Hematopoietic multipotent progenitor cell treated with erythropoietin and hydrocortisone succinate and interleukin-3 and kit ligand, for 17 days (in vitro differentiated cells): ENCODE measurements at places on chromosomes 16 and 17.

DNA sequence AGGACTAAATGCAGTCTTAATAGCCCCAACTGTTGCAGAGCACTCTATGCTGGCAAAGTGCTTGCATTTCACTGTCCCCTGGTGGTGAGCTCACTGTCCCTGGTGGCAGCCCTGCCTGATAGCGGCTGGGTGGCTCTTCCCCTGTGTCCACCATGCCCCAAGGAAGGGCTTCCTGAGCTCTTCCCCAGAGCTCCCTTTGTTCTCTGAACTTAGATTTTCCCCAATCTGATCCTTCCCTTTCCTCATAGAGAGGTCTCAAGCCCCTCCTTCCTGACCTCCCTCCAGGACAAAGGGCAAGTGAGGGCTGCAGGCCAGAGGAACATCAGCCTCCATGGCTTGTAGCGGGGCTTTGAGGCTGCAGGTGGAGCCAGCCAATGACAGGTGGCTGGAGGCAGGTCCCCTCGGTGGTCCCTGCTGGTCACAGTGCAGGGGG lies 17.0 kb downstream of the BEAN1 start:
- DNase-seq: no peak

DNA sequence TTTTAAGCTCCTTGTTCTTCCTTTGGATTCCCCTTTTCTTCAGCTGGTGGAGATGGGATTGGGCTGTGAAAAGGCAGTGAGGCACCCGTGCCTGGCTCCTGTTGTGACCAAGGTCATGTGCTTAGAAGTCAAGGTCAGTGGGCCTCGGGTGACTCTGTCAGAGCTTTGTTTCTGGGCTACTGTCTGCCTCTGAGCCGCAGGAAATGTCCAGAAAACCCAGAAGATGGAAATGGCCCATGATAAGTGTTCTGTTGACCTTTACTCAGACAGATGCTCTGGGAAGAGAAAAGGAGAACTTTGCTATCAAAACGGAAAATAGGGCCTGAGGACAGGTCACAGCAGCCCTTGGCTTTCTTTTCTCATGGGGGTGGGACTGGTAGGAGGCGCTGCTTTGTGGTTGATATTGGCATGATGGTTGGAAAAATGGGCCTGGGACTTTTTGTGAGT lies 2.9 kb downstream of the ABCC1 start:
- no peak for DNase-seq

DNA sequence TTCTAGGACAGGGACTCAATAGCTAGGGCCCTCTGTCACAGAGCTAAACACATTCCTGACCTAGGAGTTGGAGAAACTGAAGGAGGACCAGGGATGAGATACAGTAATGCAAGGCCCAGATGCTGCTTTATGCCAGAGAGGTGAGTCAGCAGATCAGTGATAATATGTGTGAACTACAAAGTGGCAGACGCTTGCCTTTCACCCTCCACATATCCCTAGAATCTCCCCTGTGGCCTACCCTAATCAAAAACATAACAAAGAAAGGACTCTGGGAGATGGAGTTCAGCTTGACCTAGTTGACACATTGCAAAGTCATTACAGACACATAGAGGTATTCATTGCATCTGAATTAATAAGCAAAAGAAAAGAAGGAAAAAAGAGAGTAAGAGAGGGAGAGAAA lies 417.6 kb upstream of the DYNLRB2 start:
- DNase-seq: no peak

DNA sequence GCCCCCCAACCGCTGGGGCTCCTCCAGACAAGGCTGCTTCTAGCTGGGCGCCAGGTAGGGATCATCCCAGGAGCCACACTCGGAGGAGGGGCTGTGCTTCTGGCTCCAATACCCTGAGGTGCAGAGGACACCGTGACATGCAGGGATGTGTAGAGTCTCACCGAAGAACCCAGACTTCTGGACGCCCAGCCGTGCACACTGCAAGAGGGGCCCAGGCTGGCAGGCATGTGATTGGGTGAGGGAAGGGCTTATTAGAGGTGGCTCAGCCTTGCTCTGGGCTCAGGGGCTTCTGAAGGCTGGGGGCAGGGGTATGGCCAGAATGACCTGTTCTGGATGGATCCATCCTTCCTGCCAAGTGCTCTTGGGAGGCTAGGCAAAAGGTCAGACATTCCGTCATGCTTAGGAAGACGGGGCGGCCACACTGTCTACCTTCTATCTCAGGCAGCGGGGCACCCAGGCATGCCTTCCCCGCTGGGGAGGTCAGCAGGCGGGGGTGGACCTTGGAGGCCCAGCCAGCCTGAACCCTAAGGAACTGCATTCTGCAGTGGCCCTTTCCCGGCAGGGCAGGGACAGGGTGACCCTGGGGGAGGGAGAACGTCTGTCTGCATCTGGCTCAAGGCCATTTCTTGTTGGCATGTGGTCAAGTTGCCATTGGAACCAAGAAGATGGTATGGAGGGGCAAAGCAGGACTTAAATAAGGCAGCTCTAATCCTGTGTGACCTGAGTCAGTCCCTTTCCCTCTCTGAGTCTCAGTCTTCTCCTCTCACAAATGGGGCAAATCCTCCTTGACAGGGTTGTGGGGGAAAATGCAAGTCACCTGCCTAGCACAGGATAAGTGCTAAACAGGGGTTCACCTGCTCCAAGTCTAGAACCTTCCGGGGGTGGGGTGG lies 5.8 kb upstream of the ADGRG1 start:
- no peak for DNase-seq

DNA sequence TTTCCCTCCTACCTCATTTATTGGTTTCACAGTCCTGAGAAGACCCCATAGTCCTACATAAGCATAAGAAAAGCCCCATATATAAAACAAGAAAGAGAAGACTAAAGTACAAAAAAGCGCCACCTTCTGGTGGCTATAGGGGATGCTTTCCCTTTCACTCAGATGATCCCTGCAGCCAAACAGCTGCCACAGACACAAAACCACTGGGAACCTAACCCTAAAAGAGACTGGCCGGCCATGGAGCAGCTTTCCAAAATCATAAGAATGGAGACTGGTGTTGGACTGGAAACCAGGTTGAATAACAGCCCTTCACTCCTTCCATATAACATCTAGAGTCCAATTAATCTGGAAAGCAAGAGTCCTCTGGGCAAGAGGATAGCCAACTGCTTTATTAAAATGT lies 11.4 kb downstream of the DYNC1LI2 start:
- peak; percentile 74 for DNase-seq

DNA sequence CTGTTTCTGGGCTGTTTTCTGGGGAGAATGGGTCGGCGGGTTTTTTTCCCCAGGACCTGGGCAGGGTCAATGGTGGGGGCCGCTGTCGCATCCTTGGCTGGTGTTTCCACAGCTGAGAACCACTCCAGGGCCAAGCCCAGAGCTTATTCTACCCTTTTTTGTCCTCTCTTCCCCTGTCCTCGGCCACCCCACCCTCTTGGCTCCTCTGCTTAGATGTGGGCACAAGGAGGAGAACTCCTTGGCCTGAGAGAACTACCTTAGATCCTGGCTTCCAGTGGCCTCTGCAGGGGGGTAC lies 4.0 kb downstream of the NOD2 start:
- no peak for DNase-seq

DNA sequence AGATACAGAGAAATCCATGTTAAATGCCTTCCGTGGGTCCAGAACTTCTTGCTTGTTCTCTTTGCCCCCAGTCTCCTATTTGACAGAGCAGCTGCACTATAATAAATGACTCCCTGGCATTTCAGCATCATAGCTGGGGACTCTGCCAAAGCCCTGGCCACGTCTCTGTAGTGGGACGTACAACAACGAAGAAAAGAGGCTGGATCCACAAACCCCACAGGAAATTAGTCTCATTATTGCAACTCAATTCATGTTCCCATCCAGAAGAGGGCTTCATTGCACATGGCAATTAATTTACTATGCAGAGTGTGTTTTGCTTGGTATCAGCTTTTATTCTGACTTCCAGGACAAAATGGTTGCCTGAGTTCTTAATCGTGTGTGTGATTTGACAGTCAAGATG lies 121.3 kb downstream of the CDH13 start:
- no peak for DNase-seq

DNA sequence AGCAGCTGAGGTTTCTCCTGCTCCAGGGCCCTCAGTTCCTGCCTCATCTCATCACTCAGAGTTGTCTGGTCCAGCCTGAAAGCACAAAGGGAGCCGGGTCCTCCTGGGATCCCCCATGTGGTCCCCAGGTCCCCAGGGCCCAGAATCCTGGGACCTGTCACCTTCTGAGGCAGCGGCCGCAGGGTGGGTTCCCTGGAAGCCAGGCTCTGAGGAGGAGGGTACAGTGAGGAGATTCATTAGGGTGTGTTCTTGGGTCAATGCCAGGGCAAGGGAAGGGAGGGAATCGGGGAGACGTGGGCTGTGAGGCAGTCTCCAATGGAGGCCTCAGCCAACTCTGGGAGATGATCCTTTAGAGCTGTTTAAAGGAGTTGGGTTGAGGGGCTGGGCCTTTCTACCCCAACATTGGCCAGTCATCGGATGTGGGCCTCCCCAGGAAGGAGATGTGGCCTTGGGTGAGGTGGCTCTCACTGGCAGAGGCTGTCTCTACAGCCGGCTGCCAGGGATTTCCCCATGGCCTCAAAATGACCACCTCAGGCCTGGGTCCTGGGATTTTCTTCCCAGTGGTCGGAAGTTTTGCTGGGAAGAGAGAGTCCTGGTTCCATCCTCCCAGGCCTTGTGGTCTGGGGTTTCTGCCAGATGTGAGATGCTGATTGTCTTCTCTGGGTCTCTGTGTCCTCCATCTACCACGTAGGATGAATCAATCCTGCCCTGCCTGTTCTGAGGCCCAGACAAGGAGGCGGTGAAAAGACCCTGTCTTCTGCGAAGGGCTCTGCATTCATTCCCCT lies 47.3 kb downstream of the NLRP1 start:
- no peak for DNase-seq

- DNase-seq: no peak
Measured at GRCh38 chr16:67517661-67518423, 10.8 kb upstream of the RIPOR1 start.

- DNase-seq: no peak
Measured at GRCh38 chr16:51409001-51409675, 258.1 kb upstream of the SALL1 start.

DNA sequence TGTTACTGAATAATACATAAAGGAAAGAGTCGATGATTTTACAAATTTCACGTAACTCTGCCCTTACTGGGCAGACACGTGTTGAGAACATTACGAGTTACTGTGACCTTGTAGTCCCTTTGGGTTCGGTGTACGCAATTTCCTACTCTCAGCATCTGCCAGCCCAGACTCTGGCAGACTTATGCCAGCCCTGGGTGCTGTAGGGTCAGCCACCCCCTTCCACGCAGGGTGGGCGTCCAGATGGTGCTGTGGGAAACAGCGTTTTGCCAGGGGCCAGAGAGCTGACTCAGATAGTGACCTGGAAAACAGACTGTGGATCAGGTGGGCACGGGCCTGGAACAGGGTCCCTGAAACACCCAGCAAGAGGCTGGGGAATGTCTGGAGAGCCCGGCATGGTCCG lies 148.9 kb downstream of the RPTOR start:
- no peak for DNase-seq

DNA sequence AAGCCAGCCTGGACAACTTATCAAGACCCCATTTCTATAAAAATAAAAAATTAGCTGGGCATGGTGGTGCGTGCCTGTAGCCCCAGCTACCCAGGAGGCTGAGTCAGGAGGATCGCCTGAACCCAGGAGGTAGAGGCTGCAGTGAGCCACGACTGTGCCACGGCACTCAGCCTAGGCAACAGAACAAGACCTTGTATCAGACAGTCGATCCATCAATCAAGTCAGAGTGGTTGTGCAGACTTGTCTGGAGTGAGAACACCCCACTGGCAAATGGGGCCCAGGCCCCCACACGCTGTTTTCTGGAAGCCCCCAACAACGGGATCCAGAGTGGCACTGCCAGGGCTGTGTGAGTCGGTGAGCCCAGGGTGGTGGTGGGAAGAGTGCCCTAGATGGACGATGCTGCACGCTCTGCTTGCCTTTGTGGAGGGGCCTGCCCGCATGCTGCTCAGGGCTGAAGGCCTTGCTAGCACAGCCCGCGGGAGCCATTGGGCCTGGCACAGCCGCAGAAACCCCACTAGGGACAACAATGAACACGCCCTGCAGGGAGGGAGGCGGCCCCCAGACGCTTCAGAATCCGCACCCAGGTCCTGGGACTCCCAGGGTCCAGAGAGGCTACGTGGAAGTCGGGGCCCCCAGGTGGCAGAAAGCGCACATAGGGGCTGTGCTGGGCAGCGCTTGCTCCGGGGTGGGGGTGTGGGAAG lies 80.1 kb upstream of the GNG13 start:
- no peak for DNase-seq

DNA sequence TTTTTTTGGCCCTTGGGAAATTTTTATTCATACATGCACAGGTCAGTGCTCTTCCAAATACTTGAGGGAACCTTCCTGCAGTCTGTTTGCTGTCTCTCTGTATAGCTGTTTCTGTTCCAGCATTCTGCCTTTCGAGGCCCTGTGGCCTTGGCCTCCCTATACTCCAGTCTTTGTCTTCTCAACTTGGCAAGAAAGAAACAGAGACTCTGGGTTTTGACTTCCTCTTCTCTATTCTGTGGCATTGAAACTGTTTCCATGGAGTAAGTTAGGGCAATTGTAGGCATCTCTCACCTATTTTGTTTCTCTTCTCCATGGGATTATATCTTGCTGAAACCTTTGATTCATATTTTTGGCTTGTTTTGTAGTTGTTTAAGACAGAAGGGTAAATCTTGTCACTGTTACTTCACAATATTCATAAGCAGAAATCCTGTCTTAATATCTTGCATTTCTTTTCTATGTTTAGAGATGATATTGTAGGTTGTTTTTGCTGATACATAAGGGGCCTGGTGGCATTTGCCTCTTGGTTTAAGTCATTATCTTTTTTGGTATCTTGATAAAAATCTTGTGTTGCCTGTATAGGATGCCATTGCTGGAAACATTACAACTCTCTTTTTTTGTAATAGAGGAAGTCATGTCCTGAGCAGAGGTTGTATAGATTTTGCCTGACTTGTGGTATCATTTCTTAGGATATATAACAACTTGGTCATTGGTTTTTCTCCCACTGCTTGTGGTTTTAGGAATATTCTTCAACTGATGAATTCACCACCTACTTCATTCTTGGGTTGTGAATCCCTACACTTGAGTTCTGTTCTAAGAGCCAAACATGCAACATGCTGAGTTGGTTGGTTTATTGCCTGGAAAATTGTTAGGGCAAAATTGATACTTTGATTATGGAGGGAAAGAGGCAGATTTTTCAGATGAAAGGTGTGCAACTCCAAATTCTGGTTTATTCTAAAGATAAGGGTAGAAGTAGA lies 168.6 kb downstream of the FTO start:
- DNase-seq: no peak

DNA sequence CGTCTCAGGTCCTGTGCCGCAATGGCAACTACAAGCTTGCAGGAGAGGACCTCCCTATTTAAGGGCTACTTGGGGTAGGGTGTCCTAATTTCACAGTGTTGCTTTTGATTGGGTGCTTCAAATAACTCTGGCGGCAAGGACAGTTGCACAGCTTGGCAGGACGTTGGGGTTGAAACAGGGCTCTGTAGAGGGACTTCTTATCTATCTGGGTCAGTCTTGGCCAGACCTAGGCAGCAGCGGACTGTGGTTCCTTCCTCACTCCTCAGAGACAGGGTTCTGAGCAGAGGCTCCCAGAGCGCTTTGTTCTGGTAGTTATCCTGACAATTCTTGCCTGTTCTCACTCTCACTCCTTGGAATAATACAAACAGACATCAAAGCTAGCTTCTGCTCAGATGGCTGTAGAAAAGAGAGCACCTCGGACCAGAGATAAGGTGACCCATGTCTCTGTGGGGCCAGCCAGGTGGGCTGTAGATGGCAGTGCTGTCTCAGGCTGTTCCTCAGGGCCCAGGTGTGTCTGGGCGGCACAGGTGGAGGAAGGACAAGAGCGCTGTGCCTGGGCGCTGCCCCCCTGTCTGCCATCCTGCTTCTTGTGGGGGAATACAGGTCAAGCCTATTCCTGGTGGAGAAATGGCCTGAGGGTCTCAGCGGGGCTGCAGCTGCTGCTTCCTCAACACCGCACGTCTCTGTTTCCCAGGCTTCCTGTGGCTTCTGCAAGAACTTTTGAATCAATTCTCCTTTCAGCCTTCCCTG lies 61.0 kb downstream of the PLD6 start:
- no peak for DNase-seq
